ENCODE measurements at places on chromosomes 6 and 20.

GRCh38 chr6:113719064-113719463 lies 138.1 kb upstream of the MARCKS start:
- no peak for DNase-seq

- DNase-seq, result no peak
These were observed 219.6 kb downstream of the CD83 start for GRCh38 chr6:14337152-14337551.

GRCh38 chr6:118923035-118923434 lies 11.9 kb downstream of the MCM9 start:
- no peak for DNase-seq

DNA sequence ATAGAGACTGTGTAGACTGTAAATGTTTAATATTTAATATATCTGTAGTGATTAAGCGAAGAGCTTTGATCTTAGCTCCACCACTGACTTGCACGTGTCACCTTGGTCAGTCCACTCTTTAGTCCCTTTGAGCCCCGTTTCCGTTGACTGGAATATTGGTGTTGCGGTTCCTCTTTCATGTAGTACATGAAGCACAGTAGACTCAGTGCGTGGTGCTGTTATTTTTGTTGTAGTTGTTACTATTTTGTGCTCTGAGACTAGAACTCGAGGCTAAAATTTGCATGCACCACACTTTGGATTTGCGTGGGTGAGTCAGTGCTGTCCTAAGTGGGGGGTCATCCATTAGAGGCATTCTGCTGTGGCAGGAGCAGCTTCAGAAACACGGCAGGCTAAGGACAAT lies 291.4 kb downstream of the QKI start:
- DNase-seq, result no peak

- DNase-seq, result no peak
These were observed 39.0 kb upstream of the JARID2 start for GRCh38 chr6:15206887-15207286.

GRCh38 chr6:35260591-35261570 lies 1.3 kb downstream of the ZNF76 start:
- DNase-seq, result no peak

GRCh38 chr6:86508230-86508629 lies 429.1 kb upstream of the HTR1E start:
- no peak for DNase-seq

GRCh38 chr6:161369339-161369738 lies 95.5 kb upstream of the AGPAT4 start:
- no peak for DNase-seq

DNA sequence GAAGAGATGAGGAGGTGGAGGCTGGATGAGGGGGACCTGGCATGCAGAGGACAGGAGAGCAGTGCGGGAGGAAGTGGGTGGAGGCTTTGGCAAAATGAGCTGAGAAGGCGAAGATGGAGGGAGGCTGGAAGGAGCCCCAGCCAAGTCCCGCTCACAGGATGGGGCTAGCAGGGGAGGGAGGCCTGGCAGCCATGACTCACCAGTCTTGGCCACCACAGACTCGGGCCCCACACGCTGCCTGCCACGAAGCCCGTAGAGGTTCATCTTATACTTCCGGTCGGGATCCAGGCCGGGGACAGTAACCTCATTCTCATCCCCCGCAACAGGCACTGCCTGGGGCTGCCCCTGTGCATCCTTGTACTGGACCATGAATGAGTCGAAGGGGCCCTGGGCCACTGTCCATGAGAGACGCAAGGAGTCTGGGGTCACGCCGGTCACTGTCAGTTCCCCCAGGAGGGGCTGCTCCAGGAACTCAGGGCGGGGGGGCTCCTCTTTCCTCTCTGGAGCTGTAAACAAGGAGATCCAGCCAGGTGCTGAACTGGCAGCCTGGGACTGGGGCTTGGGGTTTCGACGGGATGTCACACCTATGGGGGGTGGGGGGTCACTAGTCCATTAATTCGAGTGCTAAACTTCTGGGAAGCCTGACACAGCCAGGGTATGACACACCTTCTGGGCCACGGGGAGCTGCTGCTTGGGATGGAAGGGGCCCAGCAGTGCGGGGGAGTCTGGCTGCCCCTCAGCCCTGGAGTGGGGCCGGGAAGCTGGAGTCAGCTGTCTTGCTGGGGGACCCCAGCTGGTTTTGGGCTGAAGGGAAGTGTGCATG lies 27.8 kb downstream of the TNXB start:
- no peak for DNase-seq

- DNase-seq, result no peak
These were observed 31.1 kb downstream of the RALY start for GRCh38 chr20:34024723-34025351.

GRCh38 chr6:92922216-92922806 lies 497.0 kb downstream of the EPHA7 start:
- DNase-seq, result no peak

DNA sequence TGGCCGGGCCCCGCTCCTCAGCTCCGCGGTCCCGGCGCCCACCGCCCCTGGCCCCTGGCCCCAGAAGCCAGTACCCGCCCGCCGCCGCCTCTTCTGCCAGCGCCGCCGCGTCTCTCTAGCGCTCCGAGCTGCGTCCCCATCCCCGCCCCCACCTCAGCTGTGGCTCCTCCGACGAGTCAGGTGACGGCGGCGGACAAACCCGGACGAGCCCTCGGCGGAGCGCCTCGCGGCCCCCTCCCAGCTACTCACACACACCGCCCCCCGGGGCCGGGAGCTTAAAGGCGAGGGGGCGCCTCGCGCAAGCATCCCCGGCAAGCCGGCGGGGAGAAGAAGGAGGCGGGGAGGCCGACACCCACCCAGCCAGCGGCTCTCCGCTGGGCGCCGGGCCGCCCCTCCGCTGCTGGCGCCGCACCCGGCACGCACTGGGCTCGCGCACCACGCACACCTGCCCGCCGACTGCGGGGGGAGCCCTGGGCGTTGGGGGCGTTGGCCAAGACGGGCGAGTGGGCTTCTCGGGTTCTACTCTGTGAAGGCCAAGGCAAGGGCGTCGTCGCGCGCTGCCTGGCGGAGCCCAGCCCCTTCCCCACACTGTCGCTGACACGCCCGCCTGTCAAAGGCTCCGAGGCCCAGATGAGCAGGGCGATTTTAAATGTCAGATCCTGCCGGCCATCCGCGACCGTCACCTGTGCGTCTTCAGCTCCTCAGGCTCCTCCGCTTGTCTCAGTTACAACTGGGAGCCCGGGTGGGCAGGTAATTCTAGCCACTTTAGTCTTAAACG lies at the start of gene SNAP91:
TSS of gene SNAP91 (minus strand) at position 132 of the 778 bp plus-strand sequence. CDS start 1,174 bp downstream, outside the sequence.
- no peak for DNase-seq

- no peak for DNase-seq
These were observed 532.8 kb downstream of the RFPL4B start for GRCh38 chr6:112879920-112880413.

GRCh38 chr6:135568379-135568778 lies 70.8 kb upstream of the AHI1 start:
- no peak for DNase-seq

DNA sequence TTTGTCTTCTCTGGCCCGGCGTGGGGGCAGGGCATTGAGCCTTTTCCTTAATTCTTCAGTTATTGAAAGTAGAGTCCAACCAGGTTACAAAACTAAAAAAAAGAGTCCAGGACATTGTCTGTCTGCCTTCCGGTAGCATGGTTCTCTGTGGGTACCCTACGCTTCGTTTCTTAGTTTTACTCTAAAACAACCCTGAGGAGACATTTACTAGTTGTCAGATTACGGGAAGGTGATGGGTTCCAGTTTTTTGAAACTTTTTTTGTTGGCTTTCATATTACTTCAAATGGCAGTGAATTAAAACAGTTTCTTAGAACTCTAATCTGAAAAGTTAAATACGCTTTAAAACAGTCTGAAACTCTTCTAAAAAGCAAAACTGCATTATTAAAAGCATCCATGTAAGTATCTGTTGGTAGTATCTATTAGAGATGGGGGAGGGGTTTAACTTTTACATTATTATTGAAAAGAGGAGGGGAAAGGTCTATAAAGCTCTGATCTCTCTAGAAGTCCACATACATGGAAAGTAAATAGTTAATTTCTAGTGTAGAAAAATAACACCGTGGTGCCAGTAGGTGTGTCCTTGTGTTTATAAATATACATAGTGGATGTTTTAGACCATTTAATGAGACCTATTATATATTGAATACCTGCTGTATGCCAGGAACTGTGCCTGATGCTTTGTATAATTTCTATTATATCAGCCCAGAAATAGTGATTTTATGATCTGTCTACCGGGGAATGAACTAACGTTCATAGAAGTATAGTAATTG lies 2.2 kb downstream of the BICRAL start:
- DNase-seq, result no peak

DNA sequence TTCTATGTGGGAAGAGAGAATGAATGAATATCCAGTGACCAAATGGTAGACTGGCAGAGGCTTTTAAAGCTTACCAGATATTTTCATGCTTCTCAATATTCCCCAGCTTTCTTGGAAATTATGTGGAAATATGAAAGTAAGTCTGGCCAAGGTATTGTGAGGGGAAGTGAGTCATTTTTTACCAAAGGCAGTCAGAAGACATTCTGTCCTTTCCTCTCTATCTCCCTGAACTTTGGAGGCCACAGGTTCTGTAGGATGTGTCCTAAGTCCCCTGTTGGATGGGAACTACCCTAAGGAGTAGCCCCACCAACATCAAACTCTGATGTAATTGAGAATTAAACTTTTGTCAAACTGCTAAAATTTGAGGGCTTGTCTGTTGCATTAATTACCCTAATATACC lies 593.8 kb upstream of the NRSN1 start:
- no peak for DNase-seq

DNA sequence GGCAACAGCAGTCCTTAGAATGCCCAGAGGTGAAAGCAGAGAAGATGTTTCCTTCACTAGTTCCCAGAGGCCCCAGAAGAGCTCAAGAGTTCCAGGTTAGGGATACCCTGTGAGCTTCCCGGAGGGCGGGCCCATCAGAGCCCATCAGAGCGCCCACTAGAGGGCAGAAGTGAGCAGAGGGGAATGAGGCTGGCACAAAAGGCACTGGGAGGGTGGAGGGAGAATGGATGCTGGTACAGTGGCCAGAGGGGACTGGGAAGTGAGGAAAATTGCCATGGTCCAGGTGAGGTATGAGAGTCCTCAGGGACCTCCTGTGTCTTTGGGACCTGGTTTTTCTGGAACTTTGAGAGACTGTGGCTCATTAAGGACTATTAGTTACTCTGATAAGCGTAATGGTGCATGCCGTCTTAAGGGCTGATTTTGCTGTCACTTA lies 57.3 kb downstream of the LINC00237 start:
- peak; percentile 63 for DNase-seq

GRCh38 chr6:1406306-1407072 lies 17.1 kb downstream of the FOXF2 start:
- no peak for DNase-seq

GRCh38 chr6:117449549-117450439 lies 24.1 kb upstream of the ROS1 start:
- peak; percentile 38 for DNase-seq

DNA sequence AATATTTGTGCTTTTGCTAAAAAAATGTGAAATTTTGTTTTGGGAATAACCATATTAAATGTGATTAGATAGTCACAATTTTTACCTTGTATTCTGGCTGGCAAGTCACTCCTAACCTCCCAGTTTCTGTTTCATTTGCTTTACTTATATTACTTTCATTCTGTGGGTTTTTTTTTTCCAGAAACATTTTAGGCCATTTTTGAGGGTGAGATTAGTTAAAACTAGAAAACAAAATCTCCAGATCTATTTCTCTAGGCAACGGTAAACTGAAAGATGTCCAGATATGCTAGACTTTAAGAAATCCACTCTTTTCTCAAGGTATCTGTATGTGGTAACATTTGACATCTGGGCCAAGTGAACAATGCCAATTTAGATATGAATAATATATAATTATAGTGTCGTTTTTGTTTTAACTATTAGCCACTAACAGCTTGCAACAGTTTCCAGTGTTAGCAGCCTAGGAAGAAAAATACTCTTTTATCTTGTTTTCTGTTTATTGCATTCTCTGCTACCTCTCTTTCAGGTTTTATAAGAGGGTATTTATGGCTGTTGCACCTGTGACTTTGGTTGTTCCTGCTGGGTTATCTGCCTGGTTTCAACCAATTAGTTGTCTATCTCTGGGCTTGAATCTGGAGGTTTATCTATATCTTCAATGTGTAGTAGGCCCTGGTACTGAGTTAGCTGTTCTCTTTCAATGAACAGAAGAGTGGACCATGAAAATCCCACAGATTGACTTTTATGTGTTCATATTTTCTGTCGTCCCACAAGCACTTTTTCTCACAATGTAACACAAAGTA lies 260.9 kb downstream of the NKAIN2 start:
- no peak for DNase-seq

DNA sequence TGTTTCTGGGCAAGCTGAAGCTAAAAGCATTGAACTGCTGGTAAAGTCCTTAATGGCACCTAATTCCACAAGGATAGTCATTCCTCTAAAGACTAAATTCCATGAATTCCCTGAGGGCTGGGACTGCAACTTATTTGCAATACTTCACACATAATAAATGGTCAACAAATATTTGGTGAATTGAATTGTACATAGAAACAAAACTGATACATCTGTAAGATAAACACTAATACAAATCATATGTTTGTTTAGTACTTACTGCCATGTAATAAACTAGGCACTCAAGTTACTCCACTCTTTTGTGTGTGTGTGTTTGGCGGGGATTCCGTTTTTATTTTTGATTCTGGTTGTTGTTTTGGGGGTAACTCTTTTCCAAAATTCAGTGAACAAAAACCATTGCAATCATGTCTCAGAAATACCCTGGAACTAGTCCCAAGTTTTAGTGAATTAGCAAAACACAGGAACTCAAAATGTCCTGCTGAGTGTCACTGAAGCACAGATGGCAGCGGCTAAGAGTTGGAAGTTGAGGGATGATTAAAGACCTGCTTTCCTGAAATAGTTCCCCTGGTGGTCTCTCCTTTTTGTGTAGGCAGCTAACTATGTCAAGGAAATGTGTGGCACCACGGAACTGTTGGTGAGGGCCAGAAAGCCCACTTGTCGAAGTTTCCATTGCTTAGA lies 74.8 kb upstream of the SNRPB2 start:
- no peak for DNase-seq

DNA sequence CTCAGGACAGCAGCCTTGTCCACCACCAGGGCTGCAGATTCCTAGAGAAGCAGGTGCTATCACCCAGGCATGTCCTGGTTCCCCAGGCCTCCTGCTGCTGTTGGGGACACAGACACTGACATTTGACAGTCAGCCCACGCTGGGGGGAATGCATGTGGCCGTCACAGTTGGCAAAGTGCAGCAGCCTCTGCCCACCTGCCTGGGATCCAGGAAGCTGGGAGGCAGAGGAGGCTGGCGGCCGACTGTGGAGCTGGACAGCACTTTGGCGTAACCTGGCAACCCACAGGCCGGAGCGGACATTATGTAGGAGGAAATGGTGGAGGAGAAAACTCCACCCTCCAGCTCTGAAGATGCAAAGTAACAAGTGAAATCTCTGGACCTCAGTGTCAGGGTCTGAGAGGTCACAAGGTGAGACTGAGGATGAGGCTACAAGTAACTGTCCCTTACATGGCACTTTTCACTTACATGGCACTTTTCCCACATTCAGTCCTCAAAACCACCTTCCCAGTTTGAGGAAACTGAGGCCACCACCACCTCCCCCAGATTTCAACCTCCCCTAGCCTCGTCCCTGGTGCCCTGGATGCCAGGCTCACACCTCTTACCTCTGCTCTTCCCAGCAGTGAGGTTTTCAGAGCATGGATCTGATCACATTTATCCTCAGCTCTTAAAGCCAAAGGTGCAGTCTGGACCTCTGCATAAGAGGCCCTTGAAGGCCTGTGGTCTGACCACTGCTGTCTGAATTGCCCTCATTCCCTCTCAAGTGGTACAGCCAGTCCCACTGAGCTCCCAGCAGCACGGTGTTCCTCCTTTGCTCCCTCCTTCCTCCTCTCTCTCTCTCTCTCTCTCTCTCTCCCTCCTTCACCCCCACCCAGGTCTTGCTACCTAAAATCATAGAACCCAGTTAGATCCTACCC lies 8.7 kb downstream of the MAP1LC3A start:
- no peak for DNase-seq

- DNase-seq, result no peak
These were observed 175.0 kb downstream of the CBLN4 start for GRCh38 chr20:55830121-55830827.
